ENCODE measurements at places on chromosomes 12 and 14.

DNA sequence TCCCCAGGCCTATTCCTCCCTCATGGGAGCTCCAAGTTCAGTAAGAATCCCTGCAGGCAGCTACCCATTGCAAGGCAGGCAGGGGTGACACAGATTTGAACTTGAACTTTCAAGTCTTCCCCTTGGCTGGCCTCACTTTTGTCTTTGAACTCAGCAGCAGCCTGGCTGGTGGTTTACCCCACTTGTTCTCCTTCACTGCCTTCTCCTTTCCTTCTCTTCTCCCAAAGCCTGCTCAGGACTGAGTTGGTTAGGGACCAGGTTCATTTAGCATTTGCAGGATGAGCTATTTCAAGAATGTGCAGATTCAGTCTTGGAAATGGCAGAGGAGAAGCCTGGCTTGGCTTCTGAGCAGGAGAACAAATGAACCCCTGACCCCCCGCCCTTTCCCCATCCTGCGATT, 67.7 kb upstream of the TBX3 start:
- no peak for DNase-seq

DNA sequence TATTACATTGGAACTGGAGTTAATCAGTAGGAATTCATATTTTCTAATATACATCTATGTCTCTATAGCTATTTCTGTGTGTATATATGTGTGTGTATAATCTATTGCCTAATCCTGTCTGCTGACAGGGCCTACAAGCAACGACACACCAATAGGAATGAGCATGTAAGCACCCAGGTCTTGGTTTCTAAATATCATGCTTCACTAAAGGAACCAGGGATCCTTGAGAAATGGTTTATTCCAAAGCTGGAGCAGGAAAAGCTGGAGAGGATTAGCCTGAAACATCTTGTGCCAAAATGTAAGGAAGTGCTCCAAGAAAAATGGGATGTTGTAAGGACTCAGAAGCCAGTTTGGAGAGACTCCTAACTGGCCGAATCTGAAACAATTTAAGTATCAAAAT, 29.3 kb upstream of the LGALS3 start:
- DNase-seq: no peak

DNA sequence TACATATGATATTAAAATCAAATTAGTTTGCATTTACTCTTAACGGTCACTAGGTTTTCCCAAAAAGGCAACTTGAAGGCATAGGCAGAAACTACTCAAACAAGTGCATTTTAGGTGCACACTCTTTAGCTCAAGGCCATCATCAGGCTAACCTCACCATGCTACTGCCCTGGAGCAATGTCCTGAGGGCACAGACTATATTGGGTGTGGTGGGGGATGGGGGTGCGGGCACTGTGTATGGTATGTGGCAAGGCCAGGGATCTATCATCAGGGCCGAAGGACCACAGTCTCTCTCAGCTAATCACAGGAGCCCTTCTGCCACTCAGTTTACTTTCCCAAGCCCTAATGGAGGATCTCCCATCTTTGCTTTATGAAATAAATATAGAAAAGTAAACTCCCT, 51.9 kb downstream of the SH2B3 start:
- no peak for DNase-seq

- no peak for DNase-seq
These were observed 6.5 kb downstream of the AKT1 start for GRCh38 chr14:104788873-104789663.

DNA sequence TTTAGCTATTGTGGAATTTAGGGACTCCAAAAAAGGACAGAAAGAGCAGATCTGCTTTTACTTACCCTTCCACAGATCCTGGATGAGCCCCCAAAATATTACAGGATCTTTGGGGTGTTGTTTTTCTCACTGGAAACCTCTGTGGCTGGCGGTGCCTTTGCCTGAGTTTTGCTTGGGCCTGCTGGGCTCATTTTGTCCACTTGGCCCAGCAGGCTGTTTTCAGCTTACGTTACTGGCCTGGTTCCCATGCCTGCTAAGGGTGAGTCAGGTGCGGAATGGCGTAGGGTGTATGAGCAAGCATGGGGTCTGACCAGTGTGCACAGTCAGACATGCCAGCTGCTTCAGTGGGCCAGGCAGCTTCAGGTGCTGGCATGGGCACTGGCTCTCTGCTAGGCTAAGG, 45.8 kb downstream of the HSD17B6 start:
- no peak for DNase-seq

DNA sequence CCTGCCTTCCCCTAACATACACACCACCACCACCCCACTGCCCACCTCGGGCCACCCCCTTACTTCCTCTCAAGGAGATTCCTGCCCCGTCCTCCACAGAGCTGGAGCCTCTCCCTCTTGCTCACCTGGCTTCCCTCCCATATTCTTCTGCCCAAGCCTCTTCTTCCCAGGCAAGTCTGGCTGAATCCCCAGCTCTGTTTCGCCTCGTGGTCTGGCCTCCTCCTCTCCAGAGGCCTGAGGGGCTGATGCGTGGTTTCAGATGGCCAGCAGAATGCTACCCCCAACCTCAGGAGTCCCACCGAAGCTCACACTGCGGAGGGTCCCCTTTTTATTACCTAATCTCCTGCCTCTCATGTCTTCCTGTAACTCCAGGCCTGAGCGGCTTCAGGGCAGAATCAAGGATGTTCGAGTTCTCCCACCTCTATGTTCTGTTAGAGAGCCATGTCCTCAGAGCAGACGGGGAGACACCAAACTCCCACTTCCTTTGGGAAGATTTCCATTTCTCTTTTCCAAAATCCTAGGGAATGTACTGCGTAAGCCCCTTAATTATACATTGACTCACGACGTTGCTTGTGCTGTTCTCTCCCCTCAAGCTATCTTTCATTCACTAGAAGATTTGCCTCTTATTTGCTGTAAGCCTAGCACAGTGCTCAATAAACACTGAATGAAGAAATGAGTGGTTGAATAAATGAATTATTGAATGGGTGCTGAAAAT, 33.9 kb upstream of the LTBP2 start:
- DNase-seq: no peak

GRCh38 chr14:71319666-71320065, 412.4 kb downstream of the PCNX1 start:
- DNase-seq: peak; percentile 13

DNA sequence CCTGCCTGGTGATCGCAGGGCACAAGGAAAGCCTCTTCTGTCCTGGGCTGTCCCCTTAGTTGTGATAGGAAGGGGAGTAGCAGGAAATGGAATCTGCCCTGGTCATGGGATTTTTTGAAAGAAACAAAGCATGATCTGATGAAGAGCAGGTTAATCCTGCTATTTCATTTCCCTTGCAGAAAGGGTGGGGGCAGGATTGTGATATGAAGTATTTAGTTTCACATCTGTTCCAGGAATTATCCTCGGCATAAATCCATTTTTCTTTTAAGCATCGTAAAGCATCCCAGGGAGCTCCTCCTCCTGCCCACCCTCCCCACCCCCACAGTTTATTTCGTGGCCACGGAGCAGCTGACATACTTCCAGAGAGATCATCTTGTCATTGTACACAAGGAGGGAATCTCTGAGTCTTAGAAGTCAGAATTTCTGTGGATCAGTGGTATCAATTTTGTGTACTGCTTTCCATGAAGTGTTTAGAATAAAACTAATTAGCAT, 53.1 kb downstream of the TGFB3 start:
- DNase-seq: no peak

- DNase-seq: no peak
These were observed 3.7 kb upstream of the SUOX start for GRCh38 chr12:55993230-55993853.

DNA sequence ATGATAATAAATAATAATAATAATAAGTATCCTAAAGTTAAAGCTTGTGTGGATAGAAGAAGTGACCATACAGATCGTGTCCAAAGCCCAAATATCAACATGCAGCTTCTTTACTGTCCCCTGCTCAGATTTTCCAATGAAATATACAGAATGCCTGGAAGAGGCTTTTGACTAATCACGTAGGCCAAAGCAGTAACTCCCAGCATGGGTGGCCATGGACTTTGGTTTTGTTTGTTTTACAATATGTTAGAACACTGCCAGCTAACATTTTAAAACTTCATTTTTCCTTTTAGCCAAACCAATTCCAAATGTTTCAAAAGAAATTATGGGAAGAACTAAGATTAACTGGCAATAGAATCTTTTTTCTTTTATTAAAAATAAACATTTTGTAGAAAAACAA, 400.0 kb upstream of the FLRT2 start:
- DNase-seq: no peak

DNA sequence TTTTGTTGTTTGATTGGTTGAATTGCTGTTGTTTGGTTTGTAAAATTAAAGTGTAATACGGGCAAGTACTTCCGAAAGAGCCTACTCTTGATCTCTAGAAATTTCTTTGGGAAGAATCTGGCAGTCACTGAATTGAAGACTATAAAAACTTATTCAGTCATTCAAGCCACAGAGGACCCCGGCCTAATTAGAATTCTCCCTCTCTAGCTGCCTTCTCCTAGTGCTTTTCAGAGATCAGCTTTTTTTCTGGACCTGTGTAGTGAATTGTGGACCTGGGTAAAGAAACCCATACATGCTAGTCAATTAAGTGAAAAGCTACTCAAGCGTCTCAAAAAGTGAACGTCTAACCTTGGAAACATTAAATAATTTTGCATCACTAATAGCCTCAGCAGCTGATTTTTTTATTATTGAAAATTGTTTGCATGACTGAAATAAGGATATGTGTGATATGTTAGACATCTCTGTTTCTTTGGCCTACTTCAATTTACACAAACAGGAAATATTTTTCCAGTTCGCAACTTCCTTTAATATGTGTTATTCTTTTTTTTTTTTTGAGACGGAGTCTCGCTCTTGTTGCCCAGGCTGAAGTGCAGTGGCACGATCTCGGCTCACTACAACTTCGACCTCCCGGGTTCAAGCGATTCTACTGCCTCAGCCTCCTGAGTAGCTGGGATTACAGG, 27.2 kb downstream of the EFCAB11 start:
- DNase-seq: no peak

- no peak for DNase-seq
These were observed 67.6 kb downstream of the C12orf56 start for GRCh38 chr12:64323006-64323405.

- no peak for DNase-seq
These were observed 64.0 kb downstream of the PTPN11 start for GRCh38 chr12:112482733-112483132.

DNA sequence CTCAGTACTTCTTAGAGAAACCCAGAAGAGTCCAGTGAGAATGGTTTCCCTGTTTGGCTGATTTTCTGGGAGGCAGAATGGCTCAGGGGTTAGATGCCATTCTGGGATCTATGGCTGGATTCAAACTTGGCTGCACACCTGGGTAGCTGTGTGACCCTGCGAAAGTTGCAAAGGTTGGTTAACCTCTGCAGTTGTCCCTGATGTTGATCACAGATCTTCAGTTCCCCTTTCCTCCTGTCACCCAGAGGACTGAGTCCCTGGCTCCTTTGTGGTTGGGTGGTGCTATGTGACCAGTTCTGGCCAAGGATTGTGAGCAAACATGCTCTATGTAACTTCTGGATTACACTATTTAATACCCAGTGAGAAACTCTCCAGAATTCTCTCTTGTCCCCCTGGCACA, 418.0 kb downstream of the RGS6 start:
- DNase-seq: no peak

GRCh38 chr14:52919971-52920370, 30.9 kb downstream of the FERMT2 start:
- no peak for DNase-seq

- DNase-seq: no peak
These were observed 193.6 kb upstream of the FSCB start for GRCh38 chr14:44700694-44701093.

GRCh38 chr14:23352506-23353432, at the start of gene SLC22A17:
SLC22A17 (minus strand) TSS chr14:23352887.
- peak; percentile 3 for DNase-seq

DNA sequence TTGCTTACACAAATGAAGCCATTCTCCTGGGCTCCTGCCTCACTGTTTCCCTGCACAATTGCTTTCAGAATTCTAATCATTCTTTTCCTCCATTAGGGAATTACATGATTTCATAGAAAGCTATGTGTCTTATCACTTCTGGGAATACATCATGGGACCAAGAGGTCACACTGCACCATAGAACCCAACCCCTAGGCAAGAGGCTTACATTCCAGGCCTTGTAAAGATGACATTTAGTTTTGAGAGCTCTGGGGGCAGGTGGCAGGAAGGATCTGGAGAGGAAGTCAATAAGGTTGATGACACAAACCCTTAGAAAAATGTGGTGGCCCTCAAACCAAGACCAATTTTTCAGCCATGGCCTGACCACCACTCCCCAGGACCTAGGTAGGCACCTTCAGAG, 57.1 kb downstream of the NUAK1 start:
- no peak for DNase-seq

DNA sequence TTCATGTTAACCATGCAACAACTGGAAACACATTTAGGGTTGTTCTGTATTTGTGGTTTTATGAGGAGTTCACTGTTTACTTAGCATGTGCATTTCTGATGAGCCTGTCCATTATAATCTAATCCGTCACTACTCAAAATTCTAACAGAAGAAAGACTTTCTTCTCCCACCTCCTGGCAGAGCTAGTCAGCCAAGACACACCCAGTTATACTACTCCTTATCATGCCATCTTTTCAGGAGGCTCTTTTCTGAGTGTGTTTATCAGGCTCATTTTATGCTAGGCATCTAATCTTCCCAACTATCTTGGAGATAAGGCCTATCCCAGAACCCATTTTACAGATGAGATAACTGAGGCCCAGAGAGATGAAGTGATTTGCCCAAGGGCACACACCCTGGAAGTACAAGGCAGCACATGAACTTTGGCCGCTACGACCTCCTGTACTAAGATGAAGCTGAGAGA, 10.4 kb upstream of the MED13L start:
- no peak for DNase-seq

GRCh38 chr12:31970199-31970598, 11.0 kb downstream of the RESF1 start:
- DNase-seq: no peak

GRCh38 chr14:104248203-104249055, 110.0 kb downstream of the KIF26A start:
- no peak for DNase-seq

GRCh38 chr14:32382704-32383103, 53.6 kb downstream of the AKAP6 start:
- no peak for DNase-seq

All from NCI-H510A (cell line).